Aorta (tissue), 5 donors: ENCODE measurements at places on chromosomes 11 and 22. TPM values are rescaled to one million over a fixed set of nuclear protein-coding genes. Genes with fewer than 3 reads are reported as not detected.

The CACNA1I gene
- total RNA-seq, result 0.16 TPM

DNA sequence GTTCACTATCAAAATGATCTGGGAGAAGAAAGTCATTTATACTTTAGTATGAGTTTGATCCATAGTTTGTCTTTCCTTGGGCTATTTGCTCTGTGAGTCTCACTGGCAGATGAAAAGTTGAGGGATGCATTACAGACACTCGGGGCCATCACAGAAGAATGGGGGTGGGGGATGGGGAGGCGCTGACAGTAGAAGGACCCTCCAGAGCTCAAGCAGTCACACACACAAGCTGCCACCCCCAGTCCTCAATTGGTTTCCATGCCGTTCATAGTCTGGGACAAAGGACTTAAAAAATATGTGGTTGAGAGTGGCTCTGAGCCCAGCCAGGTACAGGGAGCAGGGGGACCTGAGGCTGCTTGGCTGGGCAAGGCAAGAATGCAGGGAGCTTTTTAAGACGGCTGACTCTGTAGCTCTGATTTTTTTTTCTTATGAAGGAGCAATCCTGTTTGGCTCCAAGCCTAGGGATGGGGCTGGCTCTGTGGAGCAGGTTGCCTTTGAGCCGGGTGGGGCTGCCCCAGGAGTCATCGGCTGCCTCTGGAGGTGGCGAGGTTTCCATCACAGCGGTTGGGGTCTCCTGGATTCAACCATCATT is 13.3 kb upstream of the ANO1 start:
- H3K4me3 ChIP-seq, result no peak overlapping the region
- H3K36me3 ChIP-seq, result no peaks in the 10 kb centered on the region
- no peaks in the 10 kb centered on the region for H3K4me1 ChIP-seq
- no peak for DNase-seq
- no peak overlapping the region for H3K27ac ChIP-seq
- no peaks in the 10 kb centered on the region for H3K27me3 ChIP-seq

DNA sequence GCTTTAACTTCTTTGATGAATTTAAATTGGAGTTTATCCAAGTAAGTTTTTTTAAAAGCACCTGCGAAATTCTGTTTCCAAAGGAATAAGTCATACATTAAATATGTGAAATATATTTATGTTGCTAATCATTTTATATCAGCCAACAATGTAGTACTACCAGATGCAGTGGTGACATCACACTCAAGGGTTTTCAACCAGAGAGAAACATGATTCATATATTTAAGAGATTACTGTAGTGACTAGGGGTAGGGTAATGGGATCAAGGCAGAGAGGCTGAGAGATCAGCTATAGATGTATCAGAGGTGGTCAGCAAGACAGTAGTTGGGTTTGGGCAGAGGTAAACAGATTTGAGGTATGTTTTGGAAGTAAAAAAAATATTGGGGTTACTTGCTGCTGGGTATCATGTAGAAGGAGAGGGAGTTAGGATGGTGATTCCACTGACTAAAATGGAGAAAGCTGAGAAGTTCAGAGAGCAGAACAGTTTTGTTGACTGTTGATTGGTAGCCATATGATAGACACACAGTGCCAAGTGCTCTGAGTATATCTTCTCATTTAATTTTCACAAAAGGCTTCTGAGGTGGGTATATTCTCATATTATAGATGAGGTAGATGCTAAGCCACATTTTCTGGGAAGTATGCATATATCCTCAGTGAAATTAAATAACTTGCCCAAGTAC is 39.4 kb downstream of the CEP57 start:
- DNase-seq, result no peak
- no peaks in the 10 kb centered on the region for H3K27me3 ChIP-seq
- no peak overlapping the region for H3K27ac ChIP-seq
- H3K4me1 ChIP-seq, result no peaks in the 10 kb centered on the region

GRCh38 chr22:28462041-28462440 is 217.6 kb downstream of the TTC28 start:
- no peak for DNase-seq
- H3K27ac ChIP-seq, result no peak overlapping the region
- no peaks in the 10 kb centered on the region for H3K4me1 ChIP-seq
- H3K36me3 ChIP-seq, result no peaks in the 10 kb centered on the region
- no peaks in the 10 kb centered on the region for H3K27me3 ChIP-seq
- H3K4me3 ChIP-seq, result no peak overlapping the region

- H3K4me3 ChIP-seq, result no peak overlapping the region
- H3K27me3 ChIP-seq, result no peaks in the 10 kb centered on the region
- peak; percentile 88 for DNase-seq
Measured at GRCh38 chr11:76680518-76681425, 10.2 kb upstream of the LRRC32 start.

The CHRDL2 gene
- 4.1 TPM for total RNA-seq
